ENCODE measurements at places on chromosomes 7 and 10.

DNA sequence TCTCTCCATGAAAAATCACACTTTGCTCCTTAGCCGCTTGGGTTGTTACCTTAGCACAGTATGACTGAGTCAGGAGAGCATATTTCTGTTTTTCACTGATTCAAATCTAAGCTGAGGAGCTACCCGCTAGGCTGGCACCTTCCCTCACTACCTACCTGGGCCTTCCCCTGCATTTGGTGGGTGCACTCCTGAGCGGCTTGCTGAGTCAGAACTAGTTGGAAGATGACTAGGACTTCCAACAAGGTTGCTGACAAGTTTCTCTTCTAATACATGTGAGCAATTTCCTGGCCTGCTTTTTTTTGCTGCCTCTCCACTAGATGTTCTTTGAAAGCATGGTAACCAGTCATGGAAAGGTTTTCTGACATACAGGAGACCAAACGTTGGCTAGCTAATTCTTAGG is 43.8 kb upstream of the SEC61G start:
- no peak for DNase-seq

DNA sequence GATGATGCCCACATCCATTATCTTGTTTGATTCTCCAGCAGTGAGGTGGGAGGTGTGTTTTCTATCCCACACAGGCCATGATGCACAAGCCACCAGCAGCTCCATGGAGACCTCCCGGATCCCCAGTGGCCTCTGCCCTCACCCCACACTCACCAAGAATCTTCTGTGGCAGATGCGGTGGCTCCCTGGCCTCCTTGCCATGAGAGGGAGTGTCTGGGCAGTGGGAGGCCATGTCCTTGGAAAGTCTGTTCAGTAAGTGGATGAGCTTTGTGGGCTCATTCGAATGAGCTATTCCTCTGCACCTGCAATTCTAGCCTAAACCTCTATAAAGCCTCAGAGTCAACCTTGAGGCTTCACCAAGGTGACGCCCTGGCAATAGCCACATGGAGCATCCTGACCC is 243.8 kb downstream of the TCERG1L start:
- no peak for DNase-seq

DNA sequence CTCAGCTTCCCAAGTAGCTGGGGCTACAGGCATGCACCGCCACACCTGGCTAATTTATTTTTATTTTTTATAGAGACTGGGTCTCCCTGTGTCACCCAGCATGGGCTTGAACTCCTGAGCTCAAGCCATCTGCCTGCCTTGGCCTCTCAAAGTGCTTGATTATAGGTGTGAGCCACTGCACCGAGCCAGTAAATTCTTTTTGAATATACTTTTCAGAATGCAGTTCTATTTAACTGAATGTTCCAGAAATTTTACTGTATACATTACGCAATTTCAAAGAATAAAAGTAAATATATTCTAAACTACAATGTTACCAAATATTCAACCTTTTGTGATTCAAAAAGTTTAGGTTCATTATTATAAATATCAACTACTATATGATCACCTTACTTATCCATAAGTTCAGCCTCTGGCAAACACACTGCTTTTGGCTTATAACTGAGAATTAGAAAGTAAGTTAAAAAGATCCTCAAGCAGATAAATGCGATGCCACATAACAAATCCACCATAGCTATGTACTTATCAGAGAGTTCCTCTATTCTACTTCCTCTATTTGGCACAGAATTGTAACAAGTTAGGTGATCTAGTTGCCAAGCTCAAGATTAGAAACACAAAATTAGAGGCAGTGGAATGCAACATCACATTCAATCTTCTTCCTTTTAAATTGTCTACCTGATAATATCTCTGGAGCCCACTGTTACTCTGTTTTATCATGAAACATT is 118.2 kb downstream of the ANK3 start:
- no peak for DNase-seq

GRCh38 chr10:84291384-84291783 is 37.0 kb upstream of the CCSER2 start:
- DNase-seq = no peak

DNA sequence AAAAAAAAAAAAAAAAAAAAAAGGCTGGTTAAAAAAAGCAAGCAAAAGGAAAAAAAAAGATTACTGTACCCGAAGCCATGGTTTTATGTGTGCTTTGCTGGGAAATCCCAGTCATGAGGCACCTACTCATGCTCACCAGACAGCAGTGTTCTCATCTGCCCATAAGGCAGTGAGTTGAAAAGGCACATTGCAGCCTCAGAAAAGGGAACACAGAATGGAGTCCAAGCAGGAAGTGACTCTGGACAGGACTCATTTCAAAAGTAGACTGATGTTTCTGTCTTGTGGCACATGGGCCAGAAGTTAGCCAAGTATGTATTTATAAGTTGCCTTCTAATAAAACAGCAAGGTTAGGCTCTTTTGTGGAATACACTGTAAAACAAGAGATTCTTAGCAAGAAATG is 40.2 kb downstream of the PDSS1 start:
- DNase-seq = no peak

GRCh38 chr7:65731129-65731528 is 141.7 kb upstream of the VKORC1L1 start:
- DNase-seq = no peak

DNA sequence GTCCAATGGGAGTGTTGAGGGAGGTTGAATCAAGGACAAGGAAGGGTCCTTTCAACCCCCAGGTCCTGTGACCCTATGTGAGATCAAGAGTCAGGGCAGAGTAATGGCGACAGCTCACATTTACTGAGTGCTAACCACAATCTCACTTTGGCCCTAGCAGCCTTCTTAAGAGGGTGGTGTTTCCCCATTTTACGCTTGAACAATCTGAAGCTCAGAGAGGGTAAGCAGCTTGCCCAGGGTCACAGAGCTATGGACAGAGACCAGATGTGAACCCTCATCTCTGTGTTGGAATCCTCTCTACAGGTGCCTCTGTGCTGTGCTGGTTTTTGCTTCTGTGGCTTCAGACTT is 102.0 kb downstream of the GRK5 start:
- no peak for DNase-seq

DNA sequence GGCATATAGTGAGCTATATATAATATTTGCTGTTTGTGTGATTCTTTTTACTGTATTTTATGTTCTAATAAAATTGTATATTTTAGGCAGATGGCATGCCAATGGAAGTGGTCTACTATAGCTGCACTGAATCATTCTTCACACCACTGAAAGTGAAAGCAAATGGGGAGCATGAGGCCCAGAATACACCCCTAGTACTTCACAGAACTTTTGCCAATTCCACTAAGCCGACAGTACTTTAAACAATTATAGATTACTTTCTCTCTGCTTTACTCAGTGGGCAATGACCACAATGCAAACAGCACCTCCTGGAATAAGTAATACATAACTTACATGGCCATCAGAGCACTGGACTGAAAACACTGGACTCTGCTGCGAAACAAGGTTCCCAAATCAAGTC is 70.2 kb downstream of the ANKRD26 start:
- no peak for DNase-seq

DNA sequence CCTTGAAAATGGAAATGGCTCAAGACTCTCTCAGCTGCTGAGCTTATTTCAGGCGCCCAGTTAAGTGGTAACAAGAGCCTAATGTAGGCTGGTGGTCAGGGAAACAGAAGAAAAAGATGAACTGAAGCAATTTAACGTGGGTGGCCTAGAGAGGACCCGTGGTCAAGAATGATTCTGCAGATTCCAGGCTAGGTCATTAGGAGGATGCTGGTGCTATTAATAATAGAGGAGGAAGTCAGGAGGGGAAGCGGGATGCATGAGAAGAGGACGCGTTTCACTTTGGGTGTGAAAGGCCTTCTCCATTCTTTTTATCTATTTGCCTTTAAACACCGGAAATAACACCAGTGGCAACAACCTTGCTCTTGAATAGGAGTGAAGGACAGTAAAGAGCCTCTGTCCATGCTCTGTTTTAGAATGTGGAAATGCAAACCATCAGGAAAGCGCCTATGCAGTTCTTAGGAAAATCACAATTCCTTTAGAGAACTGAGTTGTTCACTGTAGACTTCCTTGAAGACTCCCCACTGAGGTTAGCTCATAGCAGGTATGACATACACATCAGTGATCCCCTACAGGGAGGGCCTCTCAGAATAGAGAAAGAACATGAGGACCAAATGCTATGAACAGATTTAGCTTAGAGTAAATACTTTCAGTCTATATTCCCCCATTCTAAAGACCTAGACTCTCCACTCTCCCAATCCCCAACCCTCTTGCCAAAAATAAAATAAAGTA is 8.6 kb downstream of the LIPA start:
- DNase-seq = no peak

Data from NCI-H1092 treated with DMSO at 0.1 percent for 48 hours (cell line).